ENCODE measurements at places on chromosomes 6 and 20.
A peak's percentile ranks its signal among the peaks of the same experiment; 100 is the strongest.

DNA sequence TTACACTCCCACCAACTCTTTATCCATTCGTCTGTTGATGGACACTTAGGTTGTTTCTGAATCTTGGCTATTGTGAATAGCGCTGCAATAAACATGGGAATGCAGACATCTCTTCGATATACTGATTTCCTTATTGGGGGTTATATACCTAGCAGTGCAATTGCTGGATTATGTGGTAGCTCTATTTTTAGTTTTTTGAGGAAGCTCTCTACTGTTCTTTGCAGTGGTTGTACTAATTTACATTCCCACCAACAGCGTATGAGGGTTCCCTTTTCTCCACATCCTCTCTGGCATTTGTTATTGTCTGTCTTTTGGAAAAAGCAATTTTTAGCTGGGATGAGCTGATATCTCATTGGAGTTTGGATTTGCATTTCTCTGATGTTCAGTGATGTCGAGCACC lies 4.6 kb upstream of the PFDN4 start:
- DNase-seq: no peak

DNA sequence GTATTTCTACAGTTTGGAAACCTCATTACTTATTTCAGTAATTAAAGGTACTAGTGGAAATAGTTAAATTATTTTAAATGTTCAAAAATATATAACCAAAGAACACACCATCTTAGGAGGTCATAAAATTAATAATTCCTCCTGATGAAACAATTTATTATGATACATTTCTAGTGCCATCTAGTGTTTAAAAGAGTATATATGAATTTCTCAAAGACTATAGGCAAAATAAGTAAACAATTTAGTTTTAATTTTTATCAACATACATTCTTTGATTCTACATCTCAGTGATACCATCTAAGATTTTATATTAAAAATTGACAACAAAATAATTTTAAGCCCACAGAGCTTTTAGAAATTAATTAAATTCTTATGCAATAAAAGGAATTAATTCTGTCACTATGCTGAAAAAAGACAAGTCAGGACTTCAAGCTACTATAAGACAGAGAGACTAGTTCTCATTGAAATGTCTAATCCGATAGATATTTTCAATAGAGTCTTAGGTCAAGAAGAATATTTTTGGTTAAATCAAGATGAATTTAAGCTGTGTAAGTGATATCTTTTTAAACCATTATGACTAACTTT lies 107.8 kb upstream of the RNF217 start:
- no peak for DNase-seq

DNA sequence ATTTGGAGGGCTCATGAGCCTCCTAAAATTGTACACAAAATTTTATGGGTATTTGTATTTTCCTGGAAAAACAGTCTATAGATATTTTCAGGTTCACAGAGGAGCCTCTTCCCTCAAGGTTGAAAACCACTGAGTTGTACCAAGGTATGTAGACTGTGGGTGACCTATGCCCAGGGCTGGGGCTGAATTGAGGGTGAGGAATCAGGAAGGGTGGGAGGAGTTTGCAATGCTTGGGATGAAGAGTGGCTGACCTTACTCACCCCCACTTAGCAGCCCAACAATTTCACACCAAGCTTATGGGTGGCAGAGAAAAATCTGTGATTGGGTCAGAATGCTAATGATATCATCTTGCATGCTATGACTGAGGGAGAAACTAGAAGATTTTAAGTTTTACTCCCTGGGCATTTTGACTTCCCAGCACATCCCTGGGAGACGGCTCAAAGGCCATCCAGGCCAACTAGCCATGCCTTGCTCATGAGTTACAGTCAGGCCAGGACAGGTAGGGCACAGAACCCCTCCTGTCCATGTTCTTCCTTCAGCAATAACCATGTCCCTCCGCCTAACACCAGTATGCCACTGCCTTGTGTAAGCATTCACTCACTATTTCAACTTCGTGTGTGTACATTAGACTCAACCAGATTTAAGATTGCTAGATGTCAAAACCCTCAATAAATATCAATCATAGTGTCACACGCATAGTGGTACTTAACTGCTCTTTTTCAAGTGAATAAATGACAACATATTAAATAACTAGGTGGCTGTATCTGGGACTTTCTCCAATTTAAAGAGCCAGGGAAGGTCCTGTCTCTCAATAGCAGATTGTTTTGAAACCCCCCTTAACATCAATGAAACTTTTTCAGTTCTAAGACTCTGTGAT lies 16.6 kb downstream of the ADTRP start:
- no peak for DNase-seq

DNA sequence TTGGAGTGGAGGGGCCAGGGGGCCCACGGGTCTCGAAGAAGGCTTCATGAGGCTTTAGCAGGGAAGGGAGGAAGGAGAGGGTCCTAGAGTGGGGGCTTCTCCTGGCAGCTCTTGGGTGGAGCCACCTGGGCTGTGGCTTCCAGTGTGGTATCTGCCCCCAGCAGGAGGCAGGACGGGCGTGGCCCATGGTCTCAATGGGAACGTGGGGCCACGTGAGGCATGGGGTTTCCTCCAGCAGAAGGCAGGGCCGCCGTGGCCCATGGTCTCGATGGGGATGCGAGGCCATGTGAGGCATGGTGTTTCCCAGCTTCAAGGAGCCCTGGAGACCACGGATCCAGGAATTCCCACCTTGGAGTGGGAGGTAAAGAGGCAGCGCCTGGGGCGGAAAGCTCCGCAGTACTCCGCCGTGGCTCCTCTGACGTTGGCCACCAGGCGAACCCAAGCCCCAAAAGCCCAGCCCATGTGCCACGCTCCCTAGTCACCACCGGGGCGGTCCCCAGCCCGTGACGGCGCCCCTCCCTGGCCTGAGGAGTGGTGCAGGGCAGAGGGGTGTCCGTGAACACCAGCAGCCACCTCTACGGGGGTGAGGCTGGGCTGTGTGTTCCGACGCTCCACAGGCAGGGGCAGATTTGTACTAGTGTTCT lies 62.0 kb upstream of the GATA5 start:
- DNase-seq: no peak

- peak; percentile 97 for DNase-seq
Measured at GRCh38 chr20:44495802-44496481, 20.3 kb downstream of the TTPAL start.

GRCh38 chr6:104795363-104795762 lies 64.4 kb downstream of the HACE1 start:
- DNase-seq: no peak

DNA sequence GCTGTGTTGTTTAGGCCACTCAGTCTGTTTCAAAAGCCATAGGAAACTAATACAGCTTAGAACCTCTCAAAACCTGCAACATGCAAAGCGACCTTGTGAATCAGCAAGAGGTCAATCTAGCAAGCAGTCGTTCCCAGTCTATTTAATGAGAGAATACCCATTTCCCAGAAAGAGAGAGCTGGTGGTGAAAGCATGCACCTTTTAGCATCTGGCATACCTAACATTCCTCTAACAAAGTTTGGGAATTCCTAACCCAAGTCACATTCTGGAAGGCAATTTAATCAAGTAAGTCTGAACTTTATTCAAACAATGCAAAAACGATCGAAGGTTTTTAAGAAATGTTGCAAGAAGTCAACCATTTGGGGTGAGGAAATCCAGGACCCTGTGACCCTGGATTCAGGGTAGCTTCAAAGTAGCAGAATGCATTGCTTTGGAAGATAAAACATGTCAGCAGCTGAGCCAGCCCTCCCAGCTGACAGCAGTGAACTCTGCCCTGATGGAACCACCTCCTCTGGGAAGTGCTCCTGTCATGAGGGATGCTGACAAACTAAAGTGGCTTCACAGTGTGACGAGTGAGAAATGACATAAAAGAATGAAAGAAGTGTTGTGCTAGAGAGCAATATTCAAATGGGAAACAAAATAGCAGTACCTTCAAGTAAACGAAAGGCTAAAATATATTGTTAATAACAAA lies 104.8 kb downstream of the GMDS start:
- no peak for DNase-seq

- no peak for DNase-seq
Measured at GRCh38 chr20:51636123-51636522, 93.6 kb upstream of the NFATC2 start.

GRCh38 chr6:43806758-43807227 lies 36.8 kb downstream of the VEGFA start:
- DNase-seq: no peak

DNA sequence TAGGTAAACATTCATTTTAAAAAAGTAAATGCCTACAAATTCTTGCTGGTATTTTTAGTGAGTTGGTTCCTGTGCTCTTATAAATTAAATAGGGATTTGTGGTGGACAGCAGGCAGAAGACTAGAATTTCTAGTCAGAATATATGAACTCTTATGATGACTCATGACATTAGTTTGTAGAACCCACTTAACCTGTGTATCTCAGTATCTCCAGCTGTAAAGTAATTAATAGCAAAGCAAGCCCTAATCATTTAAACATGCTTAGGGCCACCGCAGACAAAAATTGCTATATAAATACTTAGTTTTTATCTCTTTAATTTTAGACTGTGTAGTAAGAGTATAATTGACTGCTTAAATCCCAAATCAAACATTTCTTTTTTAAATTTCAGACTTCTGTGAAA lies 2.4 kb downstream of the FAM135A start:
- DNase-seq: no peak

DNA sequence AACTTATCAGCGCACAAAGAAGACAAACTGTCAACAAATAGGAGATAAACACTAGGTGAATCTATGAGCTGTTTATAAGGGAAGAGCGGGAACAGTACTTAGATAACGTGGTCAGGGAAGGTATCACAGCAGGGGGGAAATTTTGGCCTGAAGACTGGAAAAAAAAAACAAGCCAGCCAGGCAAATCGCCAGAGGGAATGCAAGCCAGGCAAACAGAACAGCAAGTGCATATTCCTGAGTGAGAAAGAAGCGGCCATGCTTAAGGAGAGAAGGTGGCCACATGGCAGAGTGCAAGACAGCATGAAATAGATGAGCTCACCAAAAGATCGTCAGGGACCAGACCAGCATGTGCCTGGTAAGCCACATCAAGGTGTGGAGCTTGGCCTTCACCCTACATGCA lies 466.5 kb upstream of the ARID1B start:
- no peak for DNase-seq

- no peak for DNase-seq
Measured at GRCh38 chr20:25989196-25989595, 292.5 kb upstream of the ZNF337 start.

GRCh38 chr20:57409672-57410397 lies 18.6 kb downstream of the RBM38 start:
- no peak for DNase-seq

- DNase-seq: no peak
Measured at GRCh38 chr6:25934156-25934555, 3.7 kb upstream of the SLC17A2 start.

DNA sequence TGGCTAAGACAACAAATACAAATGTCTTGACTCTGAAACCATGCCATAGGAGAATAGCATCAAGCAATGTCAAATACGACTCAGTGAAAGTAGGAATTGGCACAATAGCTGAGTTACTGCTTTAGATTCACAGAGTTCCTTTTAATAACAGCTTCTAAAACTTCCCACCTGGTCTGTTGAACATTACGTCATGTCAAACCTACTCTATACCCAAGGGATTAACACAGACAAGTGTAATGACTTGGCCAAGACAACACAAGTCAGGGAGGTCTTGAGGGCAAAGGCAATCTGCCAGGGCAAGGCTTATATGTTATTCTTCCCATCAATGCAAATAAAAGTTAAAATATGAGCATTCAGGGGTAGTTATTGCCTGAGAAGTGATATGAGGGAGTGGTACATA lies 265.1 kb upstream of the PRDM1 start:
- no peak for DNase-seq

DNA sequence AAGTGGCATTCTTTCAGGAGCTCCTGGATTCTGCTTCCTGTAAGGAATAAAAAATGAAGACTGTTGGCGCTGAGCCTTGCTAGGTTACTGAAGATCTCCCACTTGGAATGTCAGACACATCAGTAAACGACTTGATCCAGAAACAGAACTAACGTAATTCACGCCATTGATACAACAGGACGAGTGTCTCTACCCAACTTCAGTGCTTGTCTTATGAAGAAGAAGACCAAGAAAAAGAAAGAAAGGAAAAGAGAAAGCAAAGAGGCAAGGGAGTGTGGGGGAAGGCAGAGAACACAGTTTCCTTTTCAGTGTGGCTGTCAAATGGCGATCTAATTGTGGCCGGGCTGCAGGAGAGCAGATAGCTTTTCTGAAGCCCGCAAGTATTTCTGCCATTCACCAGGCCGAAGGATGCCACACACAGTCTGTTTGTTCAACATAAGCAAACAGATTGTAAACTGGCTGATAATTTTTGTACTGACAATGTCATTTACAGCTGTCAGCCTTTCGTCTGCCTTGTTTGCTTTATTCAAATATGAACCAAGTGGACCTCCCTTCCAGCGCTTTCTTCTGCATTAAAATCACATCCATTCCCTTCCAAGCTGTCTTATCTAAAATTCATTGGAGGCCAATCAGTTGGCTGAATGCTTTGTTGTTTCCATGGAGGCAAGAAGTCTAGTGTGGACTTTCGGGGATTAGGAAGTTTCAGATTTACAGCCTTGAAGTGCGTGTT lies 180.6 kb downstream of the FOXA2 start:
- DNase-seq: no peak

- peak; percentile 44 for DNase-seq
Measured at GRCh38 chr20:35273449-35274171, 4.3 kb downstream of the MMP24OS start.

- peak; percentile 84 for DNase-seq
Measured at GRCh38 chr20:35306931-35307517, 14.8 kb upstream of the FAM83C start.

DNA sequence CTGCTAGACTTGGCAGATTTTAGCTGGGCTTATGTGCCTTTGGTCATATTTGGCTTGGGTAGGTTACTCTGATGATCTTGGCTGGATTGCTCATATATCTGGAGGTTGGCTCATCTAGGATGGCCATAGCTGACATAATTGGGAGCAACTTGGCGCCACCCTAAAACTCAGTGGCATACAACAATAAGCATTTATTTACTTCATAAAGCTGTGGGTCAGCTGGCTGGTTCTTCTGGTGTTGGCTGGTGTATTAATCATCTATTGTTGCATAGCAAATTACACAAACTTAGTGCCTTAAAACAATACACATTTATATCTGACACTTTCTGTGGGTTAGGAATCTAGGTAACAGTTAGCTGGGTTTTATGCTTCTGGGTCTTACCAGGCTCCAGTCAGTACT lies 297.3 kb upstream of the JAG1 start:
- DNase-seq: no peak

GRCh38 chr6:56347526-56347925 lies 100.1 kb upstream of the COL21A1 start:
- peak; percentile 62 for DNase-seq

DNA sequence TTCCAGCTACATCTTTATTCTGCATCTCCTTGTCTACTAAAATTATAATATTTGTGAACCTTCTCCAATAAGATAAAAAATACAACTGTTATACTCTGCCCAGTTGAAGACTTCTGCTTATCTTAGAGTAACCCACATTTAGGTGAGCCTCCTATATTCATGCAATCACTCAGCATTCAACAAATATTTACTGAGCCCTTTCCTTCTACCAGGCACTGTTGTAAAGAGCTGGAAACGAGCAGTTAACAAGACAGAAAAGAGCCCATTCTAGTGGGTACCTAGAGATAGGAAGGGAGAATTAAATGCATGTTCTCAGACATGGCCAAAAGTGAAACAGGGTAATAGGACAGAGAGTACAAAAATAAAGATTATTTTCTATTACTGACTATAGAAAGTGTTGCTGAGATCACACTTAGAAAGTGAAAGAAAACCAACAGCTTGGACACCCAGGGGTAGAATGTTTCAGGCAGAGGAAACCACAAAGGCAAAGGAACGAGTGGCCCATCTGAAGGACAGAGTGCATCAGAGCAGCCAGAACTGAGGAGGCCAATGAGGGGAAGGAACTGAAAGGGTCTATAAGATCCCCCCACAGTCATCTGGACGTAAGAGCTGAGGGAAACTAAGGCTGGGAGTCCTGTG lies 50.8 kb upstream of the SMLR1 start:
- DNase-seq: peak; percentile 15

Data from iris pigment epithelial cell (primary cell).